ENCODE measurements at places on chromosomes 12 and 14. TPM values are rescaled to one million over a fixed set of nuclear protein-coding genes. Genes with fewer than 3 reads are reported as not detected.

HCAR3 gene
- not detected for total RNA-seq

CDCA4 gene
- 49.8 TPM for total RNA-seq

STXBP6 gene
- total RNA-seq, result 2.4 TPM

CMKLR1 gene
- total RNA-seq, result 0.05 TPM

SCN8A gene
- total RNA-seq, result 1.2 TPM

LUM gene
- total RNA-seq, result not detected

KRT77 gene
- total RNA-seq, result not detected

PAH gene
- total RNA-seq, result not detected

ZDHHC22 gene
- total RNA-seq, result 0.18 TPM

FGF6 gene
- total RNA-seq, result not detected

GARIN6 gene
- not detected for total RNA-seq

MUCL1 gene
- not detected for total RNA-seq

PIANP gene
- total RNA-seq, result 0.97 TPM

KLRF1 gene
- not detected for total RNA-seq

DEPDC4 gene
- 1.5 TPM for total RNA-seq

TBX3 gene
- total RNA-seq, result 40.3 TPM

KLRK1 gene
- total RNA-seq, result not detected

ANAPC7 gene
- total RNA-seq, result 58.2 TPM

AMN gene
- 0.39 TPM for total RNA-seq

CISTR gene
- not detected for total RNA-seq

BICDL1 gene
- total RNA-seq, result 4.7 TPM

GZMB gene
- not detected for total RNA-seq

CMA1 gene
- total RNA-seq, result not detected

CINP gene
- 61.1 TPM for total RNA-seq

OVCH1 gene
- not detected for total RNA-seq

KLRB1 gene
- total RNA-seq, result not detected

APOF gene
- total RNA-seq, result not detected

INSM2 gene
- 0.05 TPM for total RNA-seq

TMCC3 gene
- total RNA-seq, result 1.1 TPM

CDCA3 gene
- total RNA-seq, result 77.4 TPM

CDKN3 gene
- 79.0 TPM for total RNA-seq

KRT75 gene
- total RNA-seq, result 0.26 TPM

SERPINA4 gene
- 0.07 TPM for total RNA-seq

DDX51 gene
- total RNA-seq, result 26.2 TPM

KLRG1 gene
- total RNA-seq, result 1.5 TPM

FAM177A1 gene
- 101 TPM for total RNA-seq

CATSPERB gene
- total RNA-seq, result not detected

PZP gene
- total RNA-seq, result not detected

FAM181A gene
- total RNA-seq, result not detected

RNASE2 gene
- total RNA-seq, result not detected

JDP2 gene
- total RNA-seq, result 22.9 TPM

KRT73 gene
- not detected for total RNA-seq

TMTC2 gene
- 1.2 TPM for total RNA-seq

HSPA2 gene
- total RNA-seq, result 36.6 TPM

All from A549 treated with GW870086 at 1 μM for 4 hours (cell line).